Lower lobe of right lung (tissue), 2 donors: ENCODE measurements at places on chromosomes 5 and 9. TPM values are rescaled to one million over a fixed set of nuclear protein-coding genes. Genes with fewer than 3 reads are reported as not detected.

SV2C gene
- 0.32 TPM for total RNA-seq

DNA sequence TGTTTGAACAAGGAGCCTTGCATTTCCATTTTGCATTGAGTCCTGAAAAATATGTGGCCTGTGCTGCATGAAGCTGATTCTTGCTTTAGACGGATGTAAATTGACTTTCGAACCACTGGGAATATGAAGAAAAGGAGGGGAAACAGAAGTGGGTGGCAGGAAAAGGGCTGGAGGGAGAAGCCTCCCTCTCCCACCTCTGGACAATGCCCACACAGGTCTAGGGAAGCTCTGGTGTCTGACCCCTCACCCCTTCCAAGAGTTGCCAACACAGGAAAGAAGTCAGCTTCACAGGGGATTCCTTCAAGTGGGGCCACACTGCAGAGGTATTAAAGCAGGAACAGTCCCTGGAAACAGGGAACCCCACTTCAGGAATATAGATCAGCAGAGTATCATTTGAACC, 52.2 kb downstream of the ZNF366 start:
- peaks cover 51% of the 10 kb centered on the region for H3K4me1 ChIP-seq
- H3K36me3 ChIP-seq, result no peaks in the 10 kb centered on the region
- no peaks in the 10 kb centered on the region for H3K27me3 ChIP-seq
- H3K4me3 ChIP-seq, result no peak overlapping the region
- DNase-seq, result no peak

DNA sequence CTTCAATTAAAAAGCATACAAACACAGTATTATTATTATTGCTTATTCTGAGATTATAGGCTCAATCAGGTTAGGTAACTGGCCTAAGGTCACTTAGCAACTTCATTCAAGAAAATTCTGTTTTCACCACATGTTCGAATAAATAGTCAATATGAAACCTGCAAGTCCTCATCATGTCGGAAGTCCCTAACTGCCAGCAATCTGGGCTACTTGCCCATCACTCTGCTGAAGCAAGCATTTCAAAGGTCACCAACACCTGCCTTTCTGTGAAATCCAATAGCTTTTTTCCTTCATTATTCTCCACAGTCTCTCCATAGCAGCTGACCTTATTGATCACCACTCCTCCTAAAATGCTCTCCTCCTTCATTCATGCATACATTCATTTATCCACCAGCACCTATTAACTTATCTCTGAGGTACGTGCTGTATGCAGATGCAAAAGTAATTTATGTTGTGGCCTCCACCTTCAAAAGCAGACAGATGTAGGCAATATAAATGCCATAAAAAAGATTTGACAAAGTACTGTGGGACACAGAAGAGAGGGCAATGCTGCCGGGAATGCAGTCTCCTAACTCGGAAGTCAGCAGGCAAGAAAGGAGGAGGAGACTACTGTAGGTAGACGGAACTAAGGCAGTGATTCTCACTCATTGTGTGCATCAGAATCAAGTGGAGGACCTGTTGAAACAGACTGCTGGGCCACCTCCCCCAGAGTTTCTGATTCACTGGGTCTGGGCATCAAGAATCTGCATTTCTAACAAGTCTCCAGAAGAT, 310.9 kb downstream of the BNC2 start:
- no peak overlapping the region for H3K27ac ChIP-seq
- DNase-seq, result no peak
- no peaks in the 10 kb centered on the region for H3K36me3 ChIP-seq
- no peaks in the 10 kb centered on the region for H3K27me3 ChIP-seq

DNA sequence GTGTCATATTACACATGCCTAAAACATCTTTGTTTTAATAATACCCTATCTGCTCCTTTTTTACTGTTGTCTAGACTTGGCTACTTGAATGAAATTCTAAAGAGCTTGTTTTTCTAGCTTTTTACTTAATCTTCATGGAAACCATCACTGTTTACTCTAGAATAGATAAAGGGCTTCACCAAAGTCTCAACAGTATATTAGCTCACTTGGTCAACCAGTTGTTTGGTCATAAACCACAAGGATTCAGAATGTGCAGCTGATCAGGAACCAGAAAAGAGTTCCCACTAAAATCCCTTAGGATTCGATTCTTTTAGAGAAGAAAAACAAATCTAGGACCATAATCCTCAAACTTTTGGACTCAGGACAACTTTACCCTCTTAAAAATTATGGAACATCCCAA, 38.0 kb downstream of the CDO1 start:
- H3K4me3 ChIP-seq, result no peak overlapping the region
- no peaks in the 10 kb centered on the region for H3K36me3 ChIP-seq
- no peak overlapping the region for H3K27ac ChIP-seq
- no peak for DNase-seq
